ENCODE measurements at places on chromosomes 1 and 21. TPM values are rescaled to one million over a fixed set of nuclear protein-coding genes. Genes with fewer than 3 reads are reported as not detected.

Gene DIRAS3
- total RNA-seq: 5.2 TPM

- peaks cover 5% of the 10 kb centered on the region for H3K36me3 ChIP-seq
- no peak overlapping the region for H3K27ac ChIP-seq
- DNase-seq: no peak
- peaks cover 62% of the 10 kb centered on the region for H3K4me1 ChIP-seq
- no peaks in the 10 kb centered on the region for H3K27me3 ChIP-seq
Observed at GRCh38 chr1:15956150-15956549, 19.8 kb downstream of the ZBTB17 start.

- no peaks in the 10 kb centered on the region for H3K27me3 ChIP-seq
- H3K4me3 ChIP-seq: peak overlapping the region; percentile 30
- DNase-seq: no peak
Observed at GRCh38 chr1:244918421-244919319, 54.3 kb upstream of the HNRNPU start.

- H3K4me1 ChIP-seq: no peaks in the 10 kb centered on the region
- H3K4me3 ChIP-seq: no peak overlapping the region
- H3K36me3 ChIP-seq: no peaks in the 10 kb centered on the region
- no peaks in the 10 kb centered on the region for H3K27me3 ChIP-seq
- no peak for DNase-seq
Observed at GRCh38 chr1:35431173-35431599, 126.0 kb downstream of the KIAA0319L start.

- no peak overlapping the region for H3K27ac ChIP-seq
- H3K36me3 ChIP-seq: no peaks in the 10 kb centered on the region
- H3K4me3 ChIP-seq: no peak overlapping the region
- H3K27me3 ChIP-seq: no peaks in the 10 kb centered on the region
Observed at GRCh38 chr1:51168266-51168845, 66.3 kb downstream of the C1orf185 start.

DNA sequence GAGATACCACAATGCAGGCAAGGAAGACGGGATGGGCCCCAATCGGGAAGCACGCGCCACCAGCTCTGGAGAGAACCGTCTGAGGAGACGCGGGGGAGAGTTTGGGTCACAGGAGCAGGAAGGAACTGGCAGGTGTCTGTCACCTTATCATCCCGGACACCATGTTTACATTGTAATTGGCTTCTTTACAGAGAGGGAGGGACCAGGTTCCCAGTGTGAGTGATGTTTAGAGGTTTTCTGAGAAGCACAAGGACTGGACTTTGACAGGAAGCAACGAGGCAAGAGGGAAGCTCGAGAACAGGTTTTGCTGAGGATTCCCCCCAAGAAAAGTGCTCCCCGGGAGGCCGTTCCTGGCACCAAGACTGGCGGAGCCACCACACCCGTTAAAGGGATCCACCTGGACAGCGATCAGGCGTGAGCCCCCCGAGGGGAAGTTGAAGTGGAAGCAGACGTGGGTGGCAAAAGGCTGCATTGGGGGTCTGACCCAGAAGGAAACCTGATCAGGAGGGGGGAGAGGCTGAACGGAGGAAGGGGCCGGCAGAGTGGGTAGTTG lies 957 bp downstream of the EPS15 start:
- peak overlapping the region; percentile 46 for H3K4me3 ChIP-seq
- peak overlapping the region; percentile 93 for H3K27ac ChIP-seq
- H3K27me3 ChIP-seq: no peaks in the 10 kb centered on the region
- H3K36me3 ChIP-seq: no peaks in the 10 kb centered on the region

DNA sequence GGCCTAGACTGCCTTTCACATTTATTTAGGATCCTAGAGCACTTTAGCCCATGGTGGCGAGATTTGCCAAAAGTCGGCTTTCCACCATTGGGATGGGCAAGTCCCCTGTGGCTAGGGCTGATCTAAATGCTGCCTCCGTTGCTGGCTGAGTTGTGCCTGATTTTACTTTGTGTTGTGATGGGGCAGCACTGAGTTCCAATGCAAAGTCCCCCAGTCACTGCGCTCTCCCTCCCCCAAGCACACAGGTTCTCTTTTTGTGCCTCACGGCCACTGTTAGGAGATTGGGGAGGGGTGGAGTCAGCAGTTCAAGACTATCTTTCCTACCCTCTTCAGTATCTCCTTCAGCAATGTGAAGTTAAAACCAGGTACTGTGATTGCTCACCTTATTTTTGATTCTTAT lies 66.7 kb upstream of the COX20 start:
- H3K27me3 ChIP-seq: no peaks in the 10 kb centered on the region
- H3K36me3 ChIP-seq: no peaks in the 10 kb centered on the region
- no peaks in the 10 kb centered on the region for H3K4me1 ChIP-seq
- no peak for DNase-seq
- no peak overlapping the region for H3K4me3 ChIP-seq
- no peak overlapping the region for H3K27ac ChIP-seq

DNA sequence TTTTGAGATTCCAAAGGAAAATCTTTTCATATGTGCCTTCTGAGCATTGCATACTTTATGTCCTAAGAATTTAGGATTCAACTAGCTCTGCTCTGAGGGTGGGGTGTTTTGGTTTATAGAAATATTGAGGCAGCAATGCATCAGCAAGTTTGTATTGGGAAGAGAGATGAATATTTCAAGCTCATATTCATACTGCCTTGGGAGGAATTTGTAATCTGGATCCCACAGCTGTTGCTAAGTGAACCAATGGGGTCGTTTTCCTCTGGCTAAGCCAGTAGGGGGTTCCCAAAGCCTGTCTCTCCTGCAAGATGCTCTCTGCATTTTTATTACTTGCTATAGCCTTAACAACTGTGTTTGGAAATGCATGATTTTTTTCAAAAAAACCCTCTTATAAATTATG lies 130.6 kb downstream of the SNX7 start:
- DNase-seq: no peak
- peak overlapping the region; percentile 38 for H3K27ac ChIP-seq
- no peaks in the 10 kb centered on the region for H3K27me3 ChIP-seq
- peaks cover 8% of the 10 kb centered on the region for H3K4me1 ChIP-seq
- H3K36me3 ChIP-seq: no peaks in the 10 kb centered on the region

Gene UBL4B
- 0.42 TPM for total RNA-seq

Gene PKP1
- total RNA-seq: 0.90 TPM

Gene HPCAL4
- not detected for total RNA-seq

Gene FLG
- not detected for total RNA-seq

Gene PWP2
- total RNA-seq: 22.0 TPM

DNA sequence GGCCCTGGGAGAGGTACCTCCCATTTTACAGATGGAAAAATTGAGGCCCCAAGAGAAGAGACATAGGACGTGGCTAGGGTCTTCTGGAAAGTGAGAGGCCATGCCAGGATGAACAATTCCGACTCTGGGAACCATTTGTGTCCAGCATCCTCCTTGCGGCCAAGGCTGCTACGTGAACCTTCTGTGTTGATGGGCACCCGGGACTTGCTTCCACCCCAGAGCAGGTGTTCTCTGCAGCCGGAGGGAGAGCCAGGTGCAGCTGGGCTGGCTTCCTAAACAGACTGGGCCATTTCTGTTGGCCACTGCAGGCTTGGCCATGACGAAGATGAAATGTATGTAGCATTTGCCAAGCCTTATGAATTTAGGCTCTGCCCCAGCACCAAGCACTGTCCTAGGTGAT lies 118.9 kb downstream of the PRDM2 start:
- H3K27ac ChIP-seq: no peak overlapping the region
- H3K36me3 ChIP-seq: peaks cover 64% of the 10 kb centered on the region
- H3K27me3 ChIP-seq: no peaks in the 10 kb centered on the region

Gene CLCNKB
- total RNA-seq: 3.1 TPM

Gene RPE65
- total RNA-seq: not detected

GRCh38 chr1:98962156-98962555 lies 42.5 kb downstream of the PLPPR5 start:
- no peaks in the 10 kb centered on the region for H3K36me3 ChIP-seq
- H3K27ac ChIP-seq: no peak overlapping the region
- H3K4me1 ChIP-seq: no peaks in the 10 kb centered on the region
- no peak for DNase-seq
- H3K4me3 ChIP-seq: no peak overlapping the region
- no peaks in the 10 kb centered on the region for H3K27me3 ChIP-seq

Gene CTBS
- total RNA-seq: 18.4 TPM

- H3K4me3 ChIP-seq: peak overlapping the region; percentile 45
- no peaks in the 10 kb centered on the region for H3K4me1 ChIP-seq
- H3K27me3 ChIP-seq: no peaks in the 10 kb centered on the region
- peak overlapping the region; percentile 99 for H3K27ac ChIP-seq
- peaks cover 33% of the 10 kb centered on the region for H3K36me3 ChIP-seq
Observed at GRCh38 chr1:150161747-150162581, 12.2 kb downstream of the PLEKHO1 start.

DNA sequence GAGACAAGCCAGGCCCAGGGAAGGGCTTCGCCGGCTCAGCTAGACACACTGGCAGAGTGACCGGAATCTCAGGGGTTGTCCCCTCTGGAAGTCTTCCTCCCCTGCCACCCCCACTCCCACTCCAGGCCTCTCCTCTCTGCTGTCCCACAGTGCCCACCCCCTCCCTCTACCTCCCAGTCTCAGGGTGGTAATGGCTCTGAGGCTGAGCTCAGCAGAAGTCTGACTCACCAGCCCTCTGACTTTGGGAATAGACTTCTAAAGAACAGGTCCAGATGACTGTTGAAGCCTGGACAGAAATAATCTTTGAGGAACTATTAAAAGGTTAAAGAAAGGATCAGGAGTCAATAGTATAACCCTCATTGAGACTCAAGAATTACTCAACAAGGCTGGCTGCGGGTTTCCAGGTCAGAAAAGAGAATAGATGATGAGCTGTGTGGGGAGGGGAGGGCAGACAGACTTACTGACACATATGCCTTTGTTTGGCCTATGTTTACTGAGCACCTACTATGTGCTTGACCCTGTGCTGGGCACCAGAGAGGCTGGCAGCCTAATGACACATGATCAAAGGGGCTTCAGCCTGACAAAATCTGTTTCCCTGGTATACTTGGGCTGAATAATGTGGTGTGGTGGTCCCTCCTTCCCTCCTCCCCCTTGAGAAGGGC lies 8.2 kb downstream of the HCRTR1 start:
- H3K27ac ChIP-seq: no peak overlapping the region
- DNase-seq: no peak
- H3K27me3 ChIP-seq: no peaks in the 10 kb centered on the region

- H3K36me3 ChIP-seq: no peaks in the 10 kb centered on the region
- DNase-seq: no peak
- H3K4me3 ChIP-seq: no peak overlapping the region
- no peaks in the 10 kb centered on the region for H3K27me3 ChIP-seq
Observed at GRCh38 chr1:117161887-117162286, 40.3 kb upstream of the TRIM45 start.

- H3K36me3 ChIP-seq: no peaks in the 10 kb centered on the region
- H3K4me1 ChIP-seq: no peaks in the 10 kb centered on the region
- H3K4me3 ChIP-seq: no peak overlapping the region
- peaks cover 6% of the 10 kb centered on the region for H3K27me3 ChIP-seq
Observed at GRCh38 chr1:52867087-52867863, 24.7 kb downstream of the ZYG11A start.

GRCh38 chr1:58919959-58920321 lies 136.1 kb upstream of the JUN start:
- H3K36me3 ChIP-seq: no peaks in the 10 kb centered on the region
- no peak overlapping the region for H3K27ac ChIP-seq
- no peak overlapping the region for H3K4me3 ChIP-seq
- no peak for DNase-seq
- no peaks in the 10 kb centered on the region for H3K4me1 ChIP-seq

DNA sequence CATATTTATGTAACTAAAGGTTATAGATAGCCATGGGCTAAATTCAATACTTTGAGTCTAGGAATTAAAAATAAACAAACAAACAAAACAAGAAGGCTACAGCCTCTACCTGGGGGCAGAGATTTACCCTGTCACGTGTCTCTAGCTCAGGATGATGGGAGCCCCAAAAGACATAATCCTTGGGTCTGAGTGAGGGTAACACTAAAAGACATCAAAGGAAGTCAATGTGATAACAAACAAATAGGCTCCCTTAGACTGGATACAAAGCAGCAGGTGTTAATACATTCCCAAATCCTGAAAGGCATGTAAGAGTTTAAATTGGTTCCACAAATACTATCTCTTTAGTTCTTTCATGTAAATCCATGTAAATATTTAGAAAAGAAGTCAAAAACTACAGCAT lies 10.7 kb downstream of the MYSM1 start:
- no peak overlapping the region for H3K27ac ChIP-seq
- peaks cover 66% of the 10 kb centered on the region for H3K36me3 ChIP-seq
- no peak for DNase-seq
- no peaks in the 10 kb centered on the region for H3K27me3 ChIP-seq

DNA sequence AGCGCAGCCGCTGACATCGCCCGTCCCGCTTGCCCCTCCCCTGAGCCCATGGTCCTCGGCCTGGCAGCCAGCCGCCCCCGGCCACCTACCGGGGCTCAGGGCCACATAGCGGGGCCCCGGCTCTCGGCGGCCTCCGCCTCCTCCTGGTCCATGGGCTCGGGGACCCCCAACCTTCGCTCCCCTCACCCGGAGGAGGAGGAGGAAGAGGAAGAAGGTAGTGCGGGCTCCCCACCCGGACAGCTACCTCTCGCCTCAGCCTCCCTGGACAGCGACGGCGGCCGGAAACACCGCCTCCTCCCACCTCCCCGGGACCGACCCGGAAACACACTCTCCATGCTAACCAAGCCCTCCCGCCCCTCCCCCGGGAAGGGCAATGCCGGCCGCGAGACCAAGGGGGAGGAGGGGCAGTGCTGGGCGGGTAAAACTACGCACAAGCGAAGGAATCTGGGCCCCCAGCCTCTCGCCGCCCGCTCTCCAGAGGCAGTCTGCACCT lies at the start of gene KIAA0319L:
Gene KIAA0319L (minus strand): TSS at position 286 of the 493 bp plus-strand sequence. CDS start 2,912 bp downstream, outside the sequence.
- no peaks in the 10 kb centered on the region for H3K27me3 ChIP-seq
- no peak for DNase-seq
- H3K4me3 ChIP-seq: peak within 1 kb of the TSS; percentile 82
- H3K27ac ChIP-seq: peak within 1 kb of the TSS; percentile 99
- peaks cover 37% of the 10 kb centered on the region for H3K4me1 ChIP-seq

Gene KAZN
- total RNA-seq: 22.2 TPM

DNA sequence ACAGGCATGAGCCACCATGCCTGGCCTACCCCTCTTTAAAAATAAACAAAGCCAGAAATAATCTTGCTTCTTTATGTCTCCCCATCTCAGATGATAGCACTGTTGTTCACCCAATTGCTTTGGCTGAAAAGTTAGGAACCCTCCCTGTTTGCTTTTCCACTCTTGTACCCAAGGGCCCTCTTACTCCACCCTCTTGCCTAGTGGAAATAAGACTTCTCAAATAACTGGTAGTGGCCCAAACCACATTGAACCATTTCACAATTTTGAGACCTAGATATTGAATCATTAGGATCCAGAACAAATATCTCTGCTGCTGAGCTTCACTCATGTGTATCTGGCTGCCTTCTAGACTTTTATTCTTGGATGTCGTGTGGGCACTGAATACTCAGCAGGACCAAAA lies 37.7 kb downstream of the RNF220 start:
- no peaks in the 10 kb centered on the region for H3K27me3 ChIP-seq
- DNase-seq: no peak
- no peak overlapping the region for H3K27ac ChIP-seq
- H3K4me3 ChIP-seq: no peak overlapping the region

Gene SPRR1A
- total RNA-seq: not detected

DNA sequence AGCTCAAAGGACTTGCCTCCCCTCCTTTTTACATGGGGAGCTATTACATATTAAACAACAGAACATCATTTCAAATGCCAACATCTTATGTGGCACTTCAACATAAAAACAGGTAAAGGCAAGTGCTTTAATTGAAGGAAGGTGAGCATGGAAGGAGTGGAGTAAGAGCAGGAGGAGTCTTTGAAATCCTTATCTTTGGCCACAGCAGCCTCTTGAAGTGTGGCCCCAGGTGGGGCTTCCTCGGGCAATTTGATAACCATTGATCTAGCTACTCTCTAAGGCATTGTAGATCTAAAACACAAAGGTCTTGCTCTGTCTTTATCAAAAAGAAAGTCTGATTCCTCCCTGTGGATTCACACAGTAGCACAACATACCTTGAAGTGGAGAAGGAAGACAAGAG lies 70.9 kb upstream of the PPP2R5A start:
- no peak for DNase-seq
- H3K4me3 ChIP-seq: no peak overlapping the region
- no peak overlapping the region for H3K27ac ChIP-seq
